ENCODE measurements at places on chromosomes 6 and 20. TPM values are rescaled to one million over a fixed set of nuclear protein-coding genes. Genes with fewer than 3 reads are reported as not detected.

DNA sequence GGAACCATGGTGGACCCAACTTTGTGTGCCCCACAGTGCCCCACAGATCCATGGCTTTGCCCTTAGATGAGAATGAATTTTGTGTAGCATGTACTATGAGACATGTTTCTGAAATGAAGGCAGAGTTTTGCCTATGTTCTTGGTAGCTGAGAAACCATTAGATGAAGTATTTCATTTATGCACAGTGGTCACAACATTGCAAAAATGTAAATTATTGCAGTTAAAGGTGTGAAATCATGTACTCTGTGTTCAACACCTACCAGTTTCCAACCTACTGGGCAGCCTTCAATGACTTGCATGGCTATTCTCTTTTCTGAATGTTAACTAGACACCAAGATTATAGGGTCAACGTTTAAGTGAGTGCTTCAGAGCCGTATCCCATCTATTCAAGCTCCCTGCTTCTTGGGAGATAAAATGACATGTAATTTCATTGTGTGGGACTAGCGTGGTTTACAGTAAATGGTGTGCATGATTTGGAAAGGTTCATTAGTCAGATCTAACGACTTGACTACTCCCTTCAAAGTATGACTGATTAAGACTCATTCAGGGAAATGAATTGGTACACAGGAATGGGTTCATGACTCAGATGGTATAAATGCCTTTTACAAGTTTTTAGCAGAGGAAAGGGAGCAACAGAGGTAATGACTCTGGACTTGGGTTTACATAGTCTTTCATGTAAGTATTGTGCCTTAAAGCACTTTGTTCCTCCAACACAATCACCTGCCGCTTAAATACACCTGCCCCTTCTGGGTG is 106.1 kb upstream of the AKIRIN2 start:
- no peak for DNase-seq

GRCh38 chr20:20638878-20639277 is 73.6 kb downstream of the RALGAPA2 start:
- no peak for DNase-seq

- DNase-seq: no peak
Observed at GRCh38 chr6:128567029-128567428, 46.6 kb upstream of the PTPRK start.

DNA sequence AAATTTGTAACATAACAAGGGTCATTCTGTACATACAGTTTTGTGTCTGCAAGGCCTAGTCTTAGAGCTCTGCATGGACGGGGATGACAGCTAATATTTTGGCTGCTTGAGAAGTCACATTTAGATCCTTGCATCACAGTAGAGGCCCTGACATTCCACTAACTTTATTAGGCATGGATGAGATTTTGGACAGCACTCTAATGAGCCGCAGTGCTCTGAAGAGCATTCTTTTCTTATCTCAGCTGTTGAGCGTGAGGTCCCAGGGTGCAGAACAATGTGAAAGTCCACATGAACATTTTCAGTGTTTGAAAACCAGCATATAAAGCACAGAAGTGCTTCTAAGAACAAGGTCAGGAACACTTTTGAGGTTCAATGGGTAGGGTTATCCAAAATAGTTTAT is 58.9 kb downstream of the IPCEF1 start:
- no peak for DNase-seq

DNA sequence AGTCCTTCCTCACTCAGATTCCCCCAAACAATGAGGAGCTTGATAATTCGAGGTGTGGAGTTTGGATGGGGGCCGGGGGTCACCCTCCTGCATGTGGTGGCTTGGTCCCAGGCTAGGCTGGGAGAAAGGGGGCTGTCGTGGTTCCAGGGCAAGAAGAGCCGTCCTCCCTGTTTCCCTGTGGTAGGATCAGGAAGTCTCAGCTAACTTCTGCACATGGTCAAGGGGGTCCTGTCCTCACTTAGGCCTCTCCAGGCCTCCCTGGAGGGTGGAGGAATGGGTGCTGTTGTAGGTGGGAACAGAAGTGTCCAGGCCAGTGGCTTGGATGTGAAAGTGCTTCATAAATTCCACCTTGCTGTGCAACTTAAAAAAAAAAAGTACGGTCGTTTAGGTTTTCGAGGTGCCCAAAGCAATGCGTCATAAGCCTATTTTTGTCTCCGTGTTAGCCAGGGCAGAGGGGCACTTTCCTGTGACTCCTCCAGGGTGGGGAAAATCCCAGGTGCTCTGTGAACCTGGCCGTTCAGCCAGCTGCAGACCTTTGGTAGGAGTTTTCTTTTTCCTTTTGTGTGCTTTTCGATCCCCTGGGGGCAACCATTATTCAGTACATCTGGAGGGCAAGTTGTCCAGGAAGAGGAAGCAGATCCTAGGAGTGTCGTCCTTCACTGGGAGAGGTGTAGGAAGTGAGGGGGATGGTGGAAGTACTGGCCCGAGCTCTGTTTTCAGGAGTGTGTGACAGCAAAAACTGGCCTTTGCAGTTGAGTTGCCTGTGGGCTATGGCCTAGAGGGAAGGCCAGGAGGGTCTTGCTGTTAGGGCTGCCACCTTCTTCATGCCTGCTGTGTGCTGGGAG is 9.6 kb downstream of the IGF2R start:
- DNase-seq: peak; percentile 72

DNA sequence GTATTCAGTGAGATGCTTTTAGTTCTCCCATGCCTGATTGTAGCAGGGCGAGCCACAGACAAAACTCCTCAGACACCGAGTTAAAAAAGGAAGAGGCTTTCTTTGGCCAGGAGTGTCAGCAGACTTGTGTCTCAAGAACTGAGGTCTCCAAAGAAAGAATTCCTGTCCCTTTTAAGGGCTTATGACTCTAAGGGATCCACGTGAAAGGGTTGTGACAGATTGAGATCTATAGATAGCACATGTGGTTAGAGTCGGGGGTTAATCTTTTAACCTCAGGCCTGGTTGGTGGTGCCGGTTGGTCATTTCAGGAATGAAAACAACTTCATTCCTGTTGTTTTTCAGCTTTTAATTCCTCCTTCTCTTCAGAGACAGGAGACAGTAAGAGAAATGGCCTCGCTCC is 168.8 kb upstream of the GRIK2 start:
- DNase-seq: no peak

ZC2HC1B gene
- total RNA-seq: not detected

WFDC13 gene
- total RNA-seq: not detected

KCNB1 gene
- total RNA-seq: not detected

PFDN4 gene
- total RNA-seq: 38.8 TPM

PPP1R14C gene
- 0.44 TPM for total RNA-seq

Data from activated naive CD8-positive, alpha-beta T cell treated with anti-CD3 and anti-CD28 coated beads for 36 hours (primary cell).